ENCODE measurements at places on chromosomes 11 and 22. TPM values are rescaled to one million over a fixed set of nuclear protein-coding genes. Genes with fewer than 3 reads are reported as not detected.

TTLL12 gene
- 19.5 TPM for total RNA-seq

PRODH gene
- total RNA-seq = 0.17 TPM

SPCS2 gene
- total RNA-seq = 12.7 TPM

KCNC1 gene
- total RNA-seq = 0.17 TPM

OLFML1 gene
- 26.8 TPM for total RNA-seq

XRCC6 gene
- 298 TPM for total RNA-seq

SLC22A6 gene
- total RNA-seq = not detected

PARVA gene
- total RNA-seq = 53.1 TPM

SMPD1 gene
- total RNA-seq = 50.8 TPM

NOX4 gene
- 1.0 TPM for total RNA-seq

OR52E8 gene
- total RNA-seq = not detected

NLRP10 gene
- 0.99 TPM for total RNA-seq

EXPH5 gene
- 2.3 TPM for total RNA-seq

MAPK12 gene
- 27.1 TPM for total RNA-seq

TIRAP gene
- total RNA-seq = 4.7 TPM

DUSP8 gene
- total RNA-seq = 0.87 TPM

GAS2 gene
- 0.17 TPM for total RNA-seq

SBF1 gene
- 123 TPM for total RNA-seq

MRGPRD gene
- total RNA-seq = not detected

TSSK2 gene
- total RNA-seq = not detected

KCNJ11 gene
- total RNA-seq = not detected

POU2AF3 gene
- total RNA-seq = not detected

MN1 gene
- 16.0 TPM for total RNA-seq

Measured in smooth muscle cell of trachea (primary cell).